ENCODE measurements at places on chromosomes 3 and 15.

DNA sequence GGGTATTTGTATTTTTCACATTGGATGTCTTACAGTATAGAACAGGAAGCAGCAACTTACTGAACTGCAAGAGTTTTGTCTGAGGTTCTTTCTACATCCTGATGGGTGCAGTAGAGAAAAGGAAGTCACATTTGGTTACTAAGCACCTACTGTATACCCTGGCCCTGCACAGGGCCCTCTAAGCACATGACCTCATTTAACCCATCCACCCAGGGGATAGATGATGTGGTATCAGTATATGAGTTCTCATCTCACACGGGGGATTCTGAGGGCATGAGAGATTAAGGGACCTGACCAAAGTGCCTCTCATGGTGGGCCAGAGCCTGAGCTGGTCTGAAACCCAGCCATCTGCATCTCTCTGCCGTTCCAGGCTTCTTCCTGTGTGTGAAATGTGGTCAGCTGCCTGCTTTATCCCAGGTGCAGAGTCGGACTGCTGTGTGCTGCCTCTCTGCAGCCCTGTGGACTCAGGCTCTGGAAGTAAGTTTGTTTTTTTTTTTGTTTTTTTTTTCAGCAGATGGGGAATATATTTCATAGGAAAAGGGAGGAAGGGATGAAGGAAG lies 17.9 kb downstream of the SLC6A11 start:
- DNase-seq: no peak

- no peak for DNase-seq
Observed at GRCh38 chr3:194547042-194547441, 60.2 kb upstream of the ATP13A3 start.

GRCh38 chr3:133369068-133369440 lies 30.8 kb upstream of the BFSP2 start:
- DNase-seq: no peak

GRCh38 chr15:48282216-48282615 lies 49.0 kb upstream of the DUT start:
- no peak for DNase-seq

DNA sequence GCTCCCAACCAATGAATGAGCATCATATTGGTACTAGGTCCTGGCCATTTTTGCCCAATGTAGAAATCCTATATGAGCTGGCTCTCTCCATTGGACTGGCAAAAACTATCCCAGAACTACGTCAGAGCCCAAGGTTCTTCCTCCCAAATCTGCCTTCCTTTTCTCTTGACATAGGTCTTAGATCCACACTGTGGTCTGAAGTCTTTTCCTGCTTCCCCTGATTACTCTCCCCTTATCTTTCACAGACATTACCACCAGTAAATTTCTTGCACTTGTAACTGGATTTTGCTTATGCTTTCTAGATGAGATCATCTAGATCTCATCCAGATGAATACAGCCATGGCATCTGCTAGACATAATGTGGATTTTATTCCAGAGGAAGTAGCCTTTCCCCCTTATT lies 141.2 kb upstream of the GADL1 start:
- DNase-seq: no peak

DNA sequence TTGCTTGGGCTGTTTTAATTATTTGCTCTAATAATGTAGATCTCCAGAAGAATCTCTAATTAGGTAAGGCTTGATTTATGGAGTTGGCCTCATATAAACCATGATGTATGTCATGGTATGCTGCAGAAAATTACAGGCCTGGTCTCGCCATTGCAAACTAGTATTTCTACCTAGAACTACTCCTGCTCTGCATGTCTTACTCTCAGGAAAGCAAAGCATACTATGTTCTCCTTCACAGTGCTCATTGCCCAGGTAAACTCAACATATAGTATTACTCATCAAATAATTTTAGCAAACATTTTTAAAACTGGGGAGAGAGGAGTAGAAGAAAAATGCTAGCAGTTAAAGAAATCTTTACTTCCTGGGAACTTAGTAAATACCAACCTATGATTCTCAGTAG lies 90.7 kb downstream of the FILIP1L start:
- no peak for DNase-seq

Data from stimulated activated CD8-positive, alpha-beta memory T cell treated with anti-CD3 and anti-CD28 coated beads, Interleukin-4, amount 100 ng/mL, for 4 hours (primary cell).